Activated CD4-positive, alpha-beta T cell treated with anti-CD3 and anti-CD28 coated beads for 36 hours (primary cell): ENCODE measurements at places on chromosomes 1 and 21.
A peak's percentile ranks its signal among the peaks of the same experiment; 100 is the strongest.

- no peak overlapping the region for H3K4me3 ChIP-seq
- no peak overlapping the region for H3K27ac ChIP-seq
- DNase-seq: no peak
- H3K36me3 ChIP-seq: peaks cover 34% of the 10 kb centered on the region
Measured at GRCh38 chr1:41033272-41033671, 11.7 kb upstream of the SLFNL1 start.

- H3K27ac ChIP-seq: no peak overlapping the region
- H3K4me3 ChIP-seq: no peak overlapping the region
- peaks cover 18% of the 10 kb centered on the region for H3K27me3 ChIP-seq
- peaks cover 9% of the 10 kb centered on the region for H3K4me1 ChIP-seq
- no peak for DNase-seq
Measured at GRCh38 chr1:6427441-6428390, 3.1 kb downstream of the ESPN start.

- no peaks in the 10 kb centered on the region for H3K36me3 ChIP-seq
- peaks cover 6% of the 10 kb centered on the region for H3K27me3 ChIP-seq
- H3K27ac ChIP-seq: peak overlapping the region; percentile 20
- DNase-seq: peak; percentile 18
- H3K4me3 ChIP-seq: no peak overlapping the region
Measured at GRCh38 chr1:44531785-44532566, 126.9 kb downstream of the RNF220 start.

GRCh38 chr1:83527987-83528386 is 470.9 kb downstream of the TTLL7 start:
- H3K36me3 ChIP-seq: no peaks in the 10 kb centered on the region
- no peak overlapping the region for H3K4me3 ChIP-seq
- no peaks in the 10 kb centered on the region for H3K27me3 ChIP-seq
- no peak for DNase-seq
- no peaks in the 10 kb centered on the region for H3K4me1 ChIP-seq

DNA sequence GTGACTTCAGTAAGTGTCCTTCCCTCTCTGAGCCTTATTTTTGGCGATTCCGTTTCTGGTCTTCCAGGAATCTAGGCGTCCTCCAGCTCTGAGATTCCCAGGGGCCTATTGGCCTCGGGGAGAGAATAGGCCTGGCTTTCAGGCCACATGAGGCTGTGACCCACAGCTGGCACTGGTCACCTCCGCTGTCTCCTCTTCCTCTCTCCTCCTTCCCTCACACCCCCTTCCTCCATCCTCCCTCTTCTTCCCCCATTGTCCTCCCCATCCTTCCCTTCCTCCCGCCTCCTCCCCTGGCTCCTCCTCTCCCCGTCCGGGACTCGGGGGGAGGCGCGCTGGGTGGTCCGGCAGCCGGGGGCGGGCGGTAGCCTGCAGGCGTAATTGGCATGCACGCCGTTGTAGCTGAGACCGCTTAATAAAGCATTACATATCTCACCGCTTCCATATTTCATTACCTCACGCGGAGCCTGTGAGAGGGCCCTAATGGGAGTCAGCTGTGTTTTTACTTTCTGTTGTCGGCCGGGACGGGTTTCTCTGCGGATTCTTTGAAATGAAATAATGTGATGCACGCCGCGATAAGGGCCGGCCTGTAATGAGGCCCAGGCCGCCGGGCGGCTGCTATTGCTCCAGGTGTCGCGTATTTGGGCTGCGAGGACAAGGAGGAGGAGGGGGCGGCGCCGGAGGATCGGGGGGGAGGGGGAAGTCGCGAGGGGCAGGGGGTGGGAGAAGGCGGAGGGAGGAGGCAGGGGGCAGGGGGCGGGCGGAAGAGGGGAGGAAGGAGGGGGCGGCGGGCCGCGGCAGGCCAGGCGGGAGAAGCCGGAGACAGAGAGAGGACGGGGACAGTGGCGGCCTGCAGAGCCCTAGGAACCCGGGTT is 95.3 kb downstream of the FOXD2 start:
- H3K36me3 ChIP-seq: no peaks in the 10 kb centered on the region
- peak; percentile 19 for DNase-seq
- H3K27ac ChIP-seq: no peak overlapping the region
- H3K27me3 ChIP-seq: peaks cover 47% of the 10 kb centered on the region
- peak overlapping the region; percentile 26 for H3K4me3 ChIP-seq
- peaks cover 2% of the 10 kb centered on the region for H3K4me1 ChIP-seq

DNA sequence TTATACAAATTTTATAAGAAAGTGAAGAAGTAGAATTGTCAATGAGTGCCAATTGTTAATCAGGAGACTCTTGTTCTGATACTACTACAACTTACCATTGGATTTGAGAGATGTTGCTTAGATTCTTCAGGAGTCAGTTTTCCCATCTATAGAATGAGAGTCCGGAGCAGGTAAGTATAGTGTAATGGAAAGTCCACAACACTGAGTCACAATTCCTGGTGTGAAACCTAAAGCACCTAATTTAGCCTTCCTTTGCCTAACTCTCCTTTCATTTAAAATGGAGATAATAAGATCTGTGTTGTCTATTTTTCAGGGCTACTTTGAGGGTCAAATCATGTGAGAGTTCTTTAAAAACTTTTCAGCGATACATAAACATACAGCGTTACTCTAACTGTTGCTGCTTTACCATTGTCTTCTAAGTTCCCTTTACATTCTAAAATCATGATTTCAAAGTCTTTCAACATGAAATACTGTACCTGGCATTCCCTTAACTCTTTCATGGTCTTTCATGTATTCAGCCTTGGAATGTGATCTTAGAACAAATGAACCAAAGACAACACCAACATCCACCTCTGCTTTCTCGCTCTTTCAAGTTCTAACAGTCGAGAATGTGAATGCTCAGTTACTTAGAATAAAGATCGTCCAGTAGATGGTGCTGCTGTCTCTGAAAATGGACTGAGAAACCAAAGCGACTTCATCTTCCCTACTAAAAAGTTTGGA is 90.9 kb downstream of the SLC30A10 start:
- no peaks in the 10 kb centered on the region for H3K36me3 ChIP-seq
- no peak for DNase-seq
- no peak overlapping the region for H3K27ac ChIP-seq
- H3K4me3 ChIP-seq: no peak overlapping the region
- no peaks in the 10 kb centered on the region for H3K4me1 ChIP-seq
- peaks cover 16% of the 10 kb centered on the region for H3K27me3 ChIP-seq

GRCh38 chr1:236980673-236981072 is 23.6 kb downstream of the MT1HL1 start:
- H3K27ac ChIP-seq: no peak overlapping the region
- no peak for DNase-seq
- H3K27me3 ChIP-seq: no peaks in the 10 kb centered on the region
- H3K4me3 ChIP-seq: no peak overlapping the region

GRCh38 chr21:38831526-38832467 is 26.1 kb downstream of the ETS2 start:
- no peak overlapping the region for H3K4me3 ChIP-seq
- H3K27ac ChIP-seq: peak overlapping the region; percentile 86

DNA sequence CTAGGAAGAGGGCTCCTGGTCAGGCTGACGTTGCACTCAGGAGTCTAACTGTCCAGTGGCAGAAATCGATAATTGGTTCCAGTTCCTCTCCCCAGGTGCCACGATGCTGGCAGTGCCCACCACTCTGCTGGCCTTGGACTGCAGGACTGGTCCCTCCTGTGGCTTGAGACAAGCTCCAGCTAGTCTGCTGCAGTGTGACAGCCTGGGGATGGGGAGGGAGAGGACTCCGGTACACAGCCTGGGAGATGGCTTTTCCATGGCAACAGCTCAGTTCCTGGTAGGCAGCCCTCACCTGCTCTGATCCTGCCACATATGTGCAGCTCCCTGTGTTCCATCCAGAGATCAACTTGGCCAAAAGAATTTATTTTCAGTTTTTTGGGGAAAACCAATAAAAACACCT is 239.3 kb downstream of the KCNJ6 start:
- no peak overlapping the region for H3K27ac ChIP-seq
- no peaks in the 10 kb centered on the region for H3K4me1 ChIP-seq
- peaks cover 21% of the 10 kb centered on the region for H3K27me3 ChIP-seq
- no peaks in the 10 kb centered on the region for H3K36me3 ChIP-seq
- H3K4me3 ChIP-seq: no peak overlapping the region

GRCh38 chr1:200343874-200344273 is 66.0 kb downstream of the ZNF281 start:
- no peaks in the 10 kb centered on the region for H3K27me3 ChIP-seq
- peak; percentile 17 for DNase-seq
- no peak overlapping the region for H3K4me3 ChIP-seq
- no peak overlapping the region for H3K27ac ChIP-seq
- no peaks in the 10 kb centered on the region for H3K36me3 ChIP-seq
- H3K4me1 ChIP-seq: peaks cover 3% of the 10 kb centered on the region

GRCh38 chr1:78132948-78133322 is 87.2 kb downstream of the GIPC2 start:
- no peak overlapping the region for H3K4me3 ChIP-seq
- H3K27ac ChIP-seq: no peak overlapping the region
- no peak for DNase-seq
- no peaks in the 10 kb centered on the region for H3K4me1 ChIP-seq
